ELF-1 (cell line): ENCODE measurements at places on chromosomes 1 and 21.

- DNase-seq, result peak; percentile 88
These were observed 1.4 kb upstream of the IRF2BP2 start for GRCh38 chr1:234611225-234611846.

DNA sequence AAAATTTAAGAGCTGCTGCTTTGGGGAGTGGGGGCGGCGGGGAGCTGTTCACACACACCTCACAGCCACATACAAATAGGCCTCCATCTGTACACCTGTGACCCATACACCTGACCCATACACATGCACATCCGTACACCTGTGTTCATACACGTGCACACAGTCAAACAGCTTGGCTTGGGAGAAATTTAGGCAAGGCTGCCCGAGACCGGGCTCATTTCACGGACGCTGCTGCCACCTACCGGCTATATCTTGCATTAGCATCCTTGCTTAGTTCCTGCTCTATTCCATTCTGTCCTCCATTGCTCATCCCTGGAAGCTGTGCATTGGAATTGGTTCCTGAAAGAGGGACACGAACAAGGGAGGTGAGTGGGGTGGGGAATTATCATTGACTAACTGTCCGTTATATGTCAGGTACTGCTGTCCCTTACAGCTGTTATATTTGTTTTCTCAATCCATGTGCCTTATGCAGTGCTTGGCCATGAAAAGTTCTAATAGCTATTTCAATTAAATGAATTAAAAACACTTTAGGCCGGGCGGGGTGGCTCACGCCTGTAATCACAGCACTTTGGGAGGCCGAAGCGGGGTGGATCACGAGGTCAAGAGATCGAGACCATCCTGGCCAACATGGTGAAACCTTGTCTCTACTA, 37.1 kb upstream of the EPB41 start:
- peak; percentile 87 for DNase-seq

- no peak for DNase-seq
These were observed 67.6 kb upstream of the ST6GALNAC5 start for GRCh38 chr1:76799700-76800099.

GRCh38 chr1:43042127-43042526, 83.5 kb upstream of the SLC2A1 start:
- DNase-seq, result no peak

DNA sequence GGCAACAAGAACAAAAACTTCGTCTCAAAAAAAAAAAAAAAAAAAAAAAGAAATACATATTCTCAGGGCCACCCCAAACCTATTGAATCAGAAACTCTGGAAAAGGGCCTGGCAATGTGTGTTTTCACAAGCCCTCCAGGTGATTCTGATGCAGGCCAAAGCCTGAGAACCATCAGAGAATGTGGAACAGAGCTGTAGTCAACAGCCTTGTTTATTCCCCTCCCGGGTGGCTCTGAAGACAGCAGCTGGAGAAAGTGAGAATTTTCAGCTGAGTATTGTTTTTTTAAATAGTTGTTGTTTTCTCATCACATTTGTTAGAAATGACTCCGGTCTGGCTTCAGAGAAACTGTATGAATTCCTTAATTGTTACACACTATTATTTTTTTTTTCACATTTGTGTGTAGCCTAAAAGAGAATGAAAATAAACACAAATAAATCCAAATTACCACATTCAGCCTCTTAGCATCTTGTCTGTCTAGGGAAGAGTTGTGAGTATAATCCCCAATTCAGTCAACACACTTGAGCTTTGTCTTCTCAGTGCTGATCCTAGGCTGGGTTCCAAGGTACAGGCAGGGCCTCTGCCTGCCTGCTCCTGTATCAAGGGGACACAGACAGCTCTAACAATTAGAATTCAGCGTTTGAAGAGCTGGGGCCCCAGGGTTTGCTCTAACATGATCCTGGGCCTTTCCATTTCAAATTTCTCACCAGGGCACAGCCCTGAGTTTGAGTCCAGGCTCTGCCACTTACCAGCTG, 6.6 kb upstream of the AZIN2 start:
- DNase-seq, result no peak

- no peak for DNase-seq
These were observed 42.2 kb downstream of the RNF220 start for GRCh38 chr1:44447051-44447810.

DNA sequence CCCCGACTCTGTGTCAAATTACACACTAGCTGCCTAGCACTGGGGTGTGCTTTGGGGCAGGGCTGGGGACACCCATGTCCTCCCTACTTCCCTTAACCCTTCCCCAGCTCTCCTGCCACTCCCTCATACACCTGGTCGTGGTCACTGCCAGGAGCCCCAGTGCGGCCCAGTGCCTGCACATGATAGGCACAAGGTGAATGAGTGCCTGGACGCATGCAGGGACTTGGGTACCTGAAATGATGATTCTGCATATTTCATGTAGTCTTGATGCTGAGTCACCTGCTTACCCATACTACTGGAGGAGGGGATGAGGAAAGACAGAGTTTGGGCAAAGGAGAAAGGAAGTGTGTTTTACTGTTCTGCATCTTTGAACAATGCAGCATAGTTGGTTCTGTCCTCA, 1.5 kb upstream of the VANGL2 start:
- no peak for DNase-seq

DNA sequence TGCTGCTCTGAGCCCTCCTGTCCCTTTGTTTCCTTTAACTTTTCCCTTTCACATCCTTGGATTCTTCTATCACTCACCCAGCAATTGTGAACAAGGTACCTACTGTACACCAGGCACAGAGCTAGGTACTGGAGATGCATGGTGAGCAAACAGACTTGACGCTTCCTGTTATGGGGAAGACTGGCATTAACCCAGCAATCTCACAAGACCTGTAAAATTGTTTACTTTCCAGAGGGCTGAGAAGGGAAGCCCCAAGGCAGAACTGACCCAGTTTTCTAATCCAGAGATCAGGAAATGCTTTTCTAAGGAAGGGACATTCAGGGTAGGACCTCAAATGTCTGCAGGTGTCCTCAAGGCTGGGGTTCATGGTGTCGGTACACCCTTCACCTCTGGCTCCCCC, 171.6 kb upstream of the KAZN start:
- DNase-seq, result no peak

DNA sequence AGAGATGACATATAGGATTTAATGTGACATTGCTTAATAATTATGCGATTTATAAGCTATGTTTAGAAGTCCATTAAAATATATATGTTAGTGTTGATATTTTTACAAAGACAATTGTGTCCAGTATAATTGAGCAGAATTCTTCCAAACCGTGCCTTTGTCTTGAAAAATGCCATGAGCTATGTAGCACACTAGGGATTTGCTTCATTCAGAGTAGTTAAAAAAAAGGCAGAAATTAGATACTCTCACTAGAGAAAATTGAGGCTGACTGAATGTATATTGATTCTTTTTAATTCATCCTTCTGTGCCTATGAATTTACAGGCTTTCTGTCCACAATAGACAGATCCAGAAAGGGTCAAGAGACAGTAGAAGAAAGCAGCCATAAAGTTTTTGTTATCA, 429.0 kb downstream of the NEGR1 start:
- DNase-seq, result no peak
